ENCODE measurements at places on chromosomes 7 and 10.

GRCh38 chr10:6168084-6168483 lies 34.6 kb upstream of the PFKFB3 start:
- 0 out of 2 replicates have a peak, but pooled peaks cover 2% of the 10 kb centered on the region for H3K36me3 ChIP-seq
- no peaks in the 10 kb centered on the region for H3K27me3 ChIP-seq
- no peak overlapping the region for H3K4me3 ChIP-seq
- H3K27ac ChIP-seq, result no peak overlapping the region
- H3K4me1 ChIP-seq, result no peaks in the 10 kb centered on the region
- no peak for DNase-seq

DNA sequence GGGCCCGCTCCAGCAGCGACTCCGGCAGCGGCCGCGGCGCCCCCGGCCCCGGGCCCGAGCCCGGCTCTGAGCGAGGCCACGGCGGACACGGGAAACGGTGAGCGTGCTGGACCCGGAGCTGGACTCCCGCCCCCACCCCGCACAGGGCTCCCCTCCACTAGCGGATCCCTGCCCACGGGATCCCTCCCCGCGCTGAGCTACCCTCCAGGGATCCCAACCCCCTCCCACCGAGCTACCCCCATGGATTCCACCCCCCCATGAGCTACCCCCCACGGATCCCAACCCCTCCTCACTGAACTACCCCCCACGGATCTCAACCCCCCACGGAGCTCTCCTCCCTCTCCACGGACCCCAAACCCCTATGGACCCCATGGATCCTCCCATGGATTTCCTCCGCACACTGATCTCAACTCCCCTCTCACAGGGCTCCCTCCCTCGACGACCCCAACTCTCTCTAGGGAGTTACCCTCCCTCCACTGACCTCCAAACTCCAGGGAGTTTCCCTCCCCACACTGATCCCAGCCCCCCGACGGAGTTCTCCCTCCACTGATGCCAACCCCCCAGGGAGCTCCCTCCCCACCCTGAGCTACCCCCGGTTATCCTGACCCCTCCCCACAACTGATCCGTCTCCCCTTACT lies 20.6 kb upstream of the HSPB1 start:
- peaks cover 2% of the 10 kb centered on the region for H3K36me3 ChIP-seq
- no peaks in the 10 kb centered on the region for H3K4me1 ChIP-seq
- peak overlapping the region; percentile 49 for H3K4me3 ChIP-seq
- peaks cover 8% of the 10 kb centered on the region for H3K27me3 ChIP-seq
- no peak overlapping the region for H3K27ac ChIP-seq

DNA sequence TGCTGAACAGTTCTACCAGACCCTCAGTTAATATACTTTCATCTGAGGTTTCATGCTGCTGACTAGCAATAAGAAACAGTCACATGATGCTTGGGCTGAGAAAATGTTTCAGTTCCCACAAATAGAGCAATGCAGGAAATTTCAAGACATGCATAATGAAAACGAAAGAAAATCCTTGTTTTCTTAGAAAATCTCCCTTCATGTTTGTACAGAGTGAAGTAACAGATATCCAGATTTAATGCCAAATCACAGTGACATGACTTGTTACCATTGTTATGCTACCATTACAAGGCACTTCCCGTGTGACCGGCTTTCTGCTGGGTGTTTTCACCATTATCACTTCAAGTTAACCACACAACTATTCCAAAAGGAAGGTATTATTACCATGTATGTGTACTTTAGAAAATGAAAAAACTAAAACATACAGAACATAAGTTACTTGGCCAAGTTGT lies 121.7 kb downstream of the DOCK4 start:
- H3K4me1 ChIP-seq, result no peaks in the 10 kb centered on the region
- H3K36me3 ChIP-seq, result no peaks in the 10 kb centered on the region
- no peaks in the 10 kb centered on the region for H3K27me3 ChIP-seq
- no peak for DNase-seq
- no peak overlapping the region for H3K27ac ChIP-seq

GRCh38 chr7:98884416-98884815 lies 6.1 kb downstream of the TRRAP start:
- no peak overlapping the region for H3K27ac ChIP-seq
- H3K36me3 ChIP-seq, result peaks cover 62% of the 10 kb centered on the region
- H3K27me3 ChIP-seq, result no peaks in the 10 kb centered on the region
- DNase-seq, result no peak

DNA sequence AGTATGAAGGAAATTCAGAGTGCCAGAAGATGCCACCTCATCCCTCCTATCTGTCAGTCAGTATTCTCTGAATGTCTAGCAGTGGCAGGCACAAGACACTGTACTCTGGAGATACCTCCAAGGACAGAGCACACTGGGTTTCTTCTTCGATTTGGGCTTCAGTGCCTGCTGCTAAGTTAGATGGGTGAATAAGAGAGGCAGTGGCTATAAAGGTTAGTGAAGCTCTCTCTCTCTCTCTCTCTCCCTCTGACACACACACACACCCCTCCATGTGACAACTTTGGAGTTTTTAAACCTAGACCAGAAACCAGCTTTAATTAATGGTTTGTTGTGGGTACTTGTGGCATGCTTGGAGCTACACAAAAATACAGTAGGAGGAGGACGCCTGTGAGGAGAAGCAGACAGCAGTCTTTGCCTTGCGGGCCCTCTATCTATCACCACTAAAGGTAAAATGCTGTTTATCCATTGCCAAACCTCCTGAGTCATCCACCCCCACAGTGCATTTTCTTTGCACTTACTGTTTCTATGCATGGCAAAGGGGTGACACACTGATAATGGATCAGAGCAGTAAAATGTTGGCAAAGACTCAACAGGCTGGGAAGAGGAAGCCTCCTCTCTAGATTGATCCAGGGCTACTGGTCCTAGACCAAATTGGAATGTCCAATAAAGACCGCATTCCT lies 102.5 kb downstream of the TRIL start:
- H3K4me3 ChIP-seq, result no peak overlapping the region
- no peak for DNase-seq
- H3K27ac ChIP-seq, result no peak overlapping the region
- no peaks in the 10 kb centered on the region for H3K36me3 ChIP-seq
- no peaks in the 10 kb centered on the region for H3K27me3 ChIP-seq

GRCh38 chr10:51915031-51915542 lies 215.7 kb upstream of the CSTF2T start:
- peaks cover 17% of the 10 kb centered on the region for H3K27me3 ChIP-seq
- peak; percentile 17 for DNase-seq
- no peaks in the 10 kb centered on the region for H3K36me3 ChIP-seq
- peaks cover 17% of the 10 kb centered on the region for H3K4me1 ChIP-seq
- no peak overlapping the region for H3K4me3 ChIP-seq

- H3K27me3 ChIP-seq, result no peaks in the 10 kb centered on the region
- H3K27ac ChIP-seq, result no peak overlapping the region
- DNase-seq, result no peak
- H3K36me3 ChIP-seq, result peaks cover 38% of the 10 kb centered on the region
- no peak overlapping the region for H3K4me3 ChIP-seq
Observed at GRCh38 chr7:129210989-129211312, 13.9 kb upstream of the AHCYL2 start.

- no peak for DNase-seq
- H3K36me3 ChIP-seq, result no peaks in the 10 kb centered on the region
- no peak overlapping the region for H3K27ac ChIP-seq
Observed at GRCh38 chr10:2948127-2948854, 119.1 kb upstream of the PFKP start.

GRCh38 chr7:147406521-147407135 lies 1183.9 kb upstream of the C7orf33 start:
- no peak for DNase-seq
- no peak overlapping the region for H3K4me3 ChIP-seq

GRCh38 chr10:104274762-104275721 lies 6.1 kb downstream of the GSTO2 start:
- peaks cover 5% of the 10 kb centered on the region for H3K27me3 ChIP-seq
- no peaks in the 10 kb centered on the region for H3K4me1 ChIP-seq
- peak overlapping the region; percentile 66 for H3K4me3 ChIP-seq

- no peaks in the 10 kb centered on the region for H3K4me1 ChIP-seq
- H3K27me3 ChIP-seq, result no peaks in the 10 kb centered on the region
- H3K36me3 ChIP-seq, result no peaks in the 10 kb centered on the region
- DNase-seq, result no peak
- no peak overlapping the region for H3K27ac ChIP-seq
- H3K4me3 ChIP-seq, result no peak overlapping the region
Observed at GRCh38 chr7:14000247-14000646, 10.8 kb upstream of the ETV1 start.

GRCh38 chr10:114499630-114500190 lies 95.4 kb upstream of the AFAP1L2 start:
- H3K27ac ChIP-seq, result no peak overlapping the region
- no peaks in the 10 kb centered on the region for H3K36me3 ChIP-seq
- no peak overlapping the region for H3K4me3 ChIP-seq
- DNase-seq, result no peak

DNA sequence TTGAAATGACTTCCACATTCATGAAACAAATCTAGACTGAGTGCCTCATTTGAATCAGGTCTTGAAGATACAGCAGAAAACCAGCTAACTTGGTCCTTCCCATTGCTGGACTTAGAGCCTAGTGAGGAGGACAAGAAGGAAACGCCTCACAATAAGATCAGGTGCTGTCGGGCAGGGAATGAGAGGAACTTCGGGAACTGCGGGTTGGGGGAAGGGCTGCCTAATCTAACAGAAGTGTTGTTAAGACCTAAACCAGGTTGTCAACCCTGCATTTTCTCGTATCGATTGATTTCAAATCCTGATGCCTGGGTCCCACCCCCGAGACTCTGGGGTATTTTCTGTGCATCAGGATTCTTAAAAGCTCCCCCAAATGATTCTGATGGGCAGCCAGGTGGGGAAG lies 26.3 kb downstream of the MACROH2A2 start:
- H3K36me3 ChIP-seq, result no peaks in the 10 kb centered on the region
- H3K4me1 ChIP-seq, result no peaks in the 10 kb centered on the region
- DNase-seq, result no peak
- no peaks in the 10 kb centered on the region for H3K27me3 ChIP-seq
- no peak overlapping the region for H3K27ac ChIP-seq

DNA sequence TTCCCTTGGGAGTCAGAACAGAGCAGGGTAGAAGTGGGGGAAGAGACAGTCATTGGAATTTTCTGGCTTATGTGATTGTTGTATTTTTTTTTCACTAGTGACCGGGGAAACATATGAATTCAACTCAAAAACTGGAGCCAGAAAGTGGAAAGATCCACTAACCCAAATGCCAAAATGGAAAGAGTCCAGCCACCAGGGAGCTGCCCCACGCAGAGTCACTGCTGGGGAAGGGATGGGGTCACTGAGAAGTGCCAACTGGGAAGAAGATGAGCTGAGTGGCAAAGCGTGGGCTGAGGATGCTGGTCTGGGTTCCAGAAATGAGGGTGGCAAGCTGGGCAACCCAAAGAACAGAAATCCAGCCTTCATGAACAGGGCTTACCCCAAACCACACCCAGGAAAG lies 69.2 kb downstream of the CDHR3 start:
- H3K27ac ChIP-seq, result no peak overlapping the region
- DNase-seq, result no peak
- peaks cover 6% of the 10 kb centered on the region for H3K4me1 ChIP-seq
- H3K27me3 ChIP-seq, result no peaks in the 10 kb centered on the region
- no peak overlapping the region for H3K4me3 ChIP-seq

GRCh38 chr7:87564296-87564963 lies 36.3 kb downstream of the ABCB1 start:
- no peaks in the 10 kb centered on the region for H3K36me3 ChIP-seq
- DNase-seq, result peak; percentile 15
- no peak overlapping the region for H3K4me3 ChIP-seq
- H3K27me3 ChIP-seq, result no peaks in the 10 kb centered on the region
- no peak overlapping the region for H3K27ac ChIP-seq

- peaks cover 6% of the 10 kb centered on the region for H3K4me1 ChIP-seq
- H3K4me3 ChIP-seq, result peak overlapping the region; percentile 53
Observed at GRCh38 chr7:1043552-1044188, 676 bp upstream of the GPR146 start.

- H3K4me1 ChIP-seq, result no peaks in the 10 kb centered on the region
- H3K27ac ChIP-seq, result no peak overlapping the region
- H3K36me3 ChIP-seq, result no peaks in the 10 kb centered on the region
- no peak overlapping the region for H3K4me3 ChIP-seq
- no peak for DNase-seq
- H3K27me3 ChIP-seq, result no peaks in the 10 kb centered on the region
Observed at GRCh38 chr10:9745158-9745557, 1272.5 kb upstream of the CELF2 start.

- H3K4me3 ChIP-seq, result no peak overlapping the region
- H3K27ac ChIP-seq, result no peak overlapping the region
- no peaks in the 10 kb centered on the region for H3K4me1 ChIP-seq
- peak; percentile 83 for DNase-seq
- no peaks in the 10 kb centered on the region for H3K27me3 ChIP-seq
Observed at GRCh38 chr7:106947244-106947728, 82.2 kb downstream of the PIK3CG start.

DNA sequence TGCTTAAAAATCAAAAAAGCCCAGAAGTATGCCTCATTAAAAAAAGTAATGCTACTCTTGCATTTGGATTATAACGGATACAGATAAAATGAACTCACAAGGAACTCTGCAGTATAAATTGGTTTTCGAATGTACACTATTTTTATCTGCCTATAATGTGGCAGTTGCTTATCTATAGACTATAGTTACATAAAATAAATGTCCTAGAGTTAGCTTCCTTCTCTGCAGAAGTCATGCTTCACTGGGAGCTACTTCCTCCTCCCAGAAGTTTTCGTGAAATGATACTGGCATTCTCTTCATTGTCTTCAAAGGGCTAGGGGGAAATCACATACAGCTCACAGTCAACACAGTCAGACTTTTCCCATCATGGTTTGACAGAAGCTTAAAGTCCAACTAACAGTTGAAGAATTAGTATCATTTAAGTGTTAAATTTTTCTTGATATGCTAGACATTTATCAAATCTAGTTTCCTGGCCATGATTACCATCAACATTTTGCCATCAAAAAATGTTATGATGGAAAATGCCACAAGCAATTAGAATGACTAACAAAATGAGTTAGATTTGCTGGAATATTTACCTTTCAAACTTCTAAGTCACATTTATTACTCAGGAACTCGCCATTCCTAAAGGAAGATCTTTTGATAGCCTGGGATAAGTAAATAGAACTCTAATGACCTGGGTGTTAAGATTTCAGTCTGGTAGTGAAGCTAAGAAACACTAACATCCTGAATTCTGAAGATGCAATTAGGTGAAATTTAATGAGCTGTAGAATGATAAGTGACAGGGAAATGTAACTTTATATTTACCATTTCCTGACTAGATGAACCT lies 87.3 kb upstream of the TRIL start:
- H3K4me3 ChIP-seq, result no peak overlapping the region
- DNase-seq, result no peak
- no peaks in the 10 kb centered on the region for H3K36me3 ChIP-seq
- H3K27me3 ChIP-seq, result no peaks in the 10 kb centered on the region
- no peak overlapping the region for H3K27ac ChIP-seq

- no peak overlapping the region for H3K27ac ChIP-seq
- H3K4me3 ChIP-seq, result no peak overlapping the region
- no peaks in the 10 kb centered on the region for H3K4me1 ChIP-seq
- H3K27me3 ChIP-seq, result no peaks in the 10 kb centered on the region
- no peaks in the 10 kb centered on the region for H3K36me3 ChIP-seq
Observed at GRCh38 chr10:26090762-26091161, 125.8 kb upstream of the GAD2 start.

GRCh38 chr7:135454060-135454459 lies 55.8 kb downstream of the CNOT4 start:
- no peak overlapping the region for H3K4me3 ChIP-seq
- no peaks in the 10 kb centered on the region for H3K27me3 ChIP-seq
- H3K27ac ChIP-seq, result no peak overlapping the region
- DNase-seq, result no peak

Measured in H1 (cell line).